Mesenteric fat pad (tissue), 1 donor: ENCODE measurements at places on chromosomes 5 and 9. TPM values are rescaled to one million over a fixed set of nuclear protein-coding genes. Genes with fewer than 3 reads are reported as not detected.
A peak's percentile ranks its signal among the peaks of the same experiment; 100 is the strongest.

GRCh38 chr9:8143677-8144076 is 344.1 kb upstream of the DMAC1 start:
- DNase-seq: no peak

- DNase-seq: no peak
These were observed 145.4 kb upstream of the MTAP start for GRCh38 chr9:21656776-21657674.

DNA sequence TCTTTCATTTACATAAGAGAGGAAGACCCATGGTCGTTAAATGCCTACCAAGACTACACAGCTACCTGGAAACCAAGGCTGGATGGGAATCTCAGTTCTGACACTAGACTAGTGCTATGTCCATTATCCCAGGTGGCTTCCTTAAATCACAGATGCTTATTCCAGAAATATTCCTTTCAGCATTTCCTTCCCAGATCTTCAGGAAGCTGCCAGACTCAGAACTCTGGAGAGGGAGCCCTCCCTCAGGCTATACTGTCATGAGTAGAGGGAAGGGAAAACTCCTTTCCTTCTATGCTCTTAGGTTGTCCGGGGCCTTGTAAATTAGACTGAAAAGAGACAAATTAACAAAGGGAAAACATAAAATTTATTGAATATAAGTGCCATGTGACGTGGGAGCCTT is 20.8 kb downstream of the FREM1 start:
- no peak for DNase-seq

ADAMTS2 gene
- 79.4 TPM for total RNA-seq

- DNase-seq: no peak
These were observed 72.8 kb downstream of the NUP214 start for GRCh38 chr9:131198041-131198715.

- no peak for DNase-seq
These were observed 69.0 kb downstream of the GAPVD1 start for GRCh38 chr9:125330587-125330986.

DRD1 gene
- total RNA-seq: 1.1 TPM

- DNase-seq: peak; percentile 88
These were observed 91.3 kb downstream of the CAMSAP1 start for GRCh38 chr9:135815830-135816650.

GRCh38 chr5:137220523-137220927 is 278.6 kb downstream of the SPOCK1 start:
- DNase-seq: no peak

GRCh38 chr5:54404568-54404967 is 50.9 kb upstream of the HSPB3 start:
- DNase-seq: no peak

DNA sequence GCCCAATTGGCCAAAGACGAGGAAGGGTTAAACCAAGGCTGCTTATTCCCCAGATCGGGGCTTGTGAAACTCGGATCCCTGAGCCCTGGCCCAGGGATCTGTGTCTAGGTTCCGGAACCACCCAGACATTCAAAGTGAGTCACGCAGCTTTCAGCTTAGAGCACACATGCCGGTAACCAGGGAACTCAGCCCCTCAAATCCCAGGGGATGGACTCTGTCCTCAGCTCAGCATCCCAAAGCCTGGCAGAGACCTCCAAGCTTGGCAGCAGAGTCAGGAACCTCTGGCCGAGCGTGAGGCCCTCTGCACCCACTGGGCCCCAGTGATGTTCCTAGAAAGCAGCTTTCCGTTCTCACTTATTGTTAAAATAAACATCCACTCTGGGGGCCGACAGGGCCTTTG is 5.1 kb downstream of the PNPLA7 start:
- DNase-seq: no peak

SLCO6A1 gene
- total RNA-seq: not detected

GRCh38 chr5:50715001-50715400 is 48.6 kb downstream of the PARP8 start:
- no peak for DNase-seq

DNA sequence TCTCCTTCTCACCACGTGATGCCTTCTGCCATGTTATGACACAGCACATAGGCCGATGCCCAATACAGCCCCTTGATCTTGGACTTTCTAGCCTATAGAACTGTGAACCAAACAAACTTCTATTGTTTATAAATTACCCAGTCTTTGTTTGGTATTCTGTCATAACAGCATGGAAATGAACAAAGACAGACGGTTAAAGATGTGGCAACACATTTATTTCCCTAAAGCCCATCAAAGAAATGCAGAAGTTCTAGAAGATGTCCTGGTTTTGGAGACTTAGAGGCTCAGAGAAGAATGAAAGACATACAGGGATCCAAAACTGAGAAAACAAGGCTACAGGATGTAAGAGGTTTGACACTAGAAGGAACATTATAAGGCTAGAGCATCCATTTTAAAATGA is 600.8 kb upstream of the DAB2 start:
- no peak for DNase-seq

MEIKIN gene
- 1.0 TPM for total RNA-seq
